Activated B cell treated with CpG ODN at 0.5 μM for 24 hours (primary cell): ENCODE measurements at places on chromosomes 5 and 9. TPM values are rescaled to one million over a fixed set of nuclear protein-coding genes. Genes with fewer than 3 reads are reported as not detected.

The LCN1 gene
- not detected in 2 replicates for total RNA-seq

- no peak overlapping the region for H3K27ac ChIP-seq
- no peaks in the 10 kb centered on the region for H3K4me1 ChIP-seq
- H3K4me3 ChIP-seq, result no peak overlapping the region
- peaks cover 87% of the 10 kb centered on the region for H3K36me3 ChIP-seq
Measured at GRCh38 chr5:170006021-170006420, 25.7 kb upstream of the INSYN2B start.

The ENHO gene
- not detected in 2 replicates for total RNA-seq

DNA sequence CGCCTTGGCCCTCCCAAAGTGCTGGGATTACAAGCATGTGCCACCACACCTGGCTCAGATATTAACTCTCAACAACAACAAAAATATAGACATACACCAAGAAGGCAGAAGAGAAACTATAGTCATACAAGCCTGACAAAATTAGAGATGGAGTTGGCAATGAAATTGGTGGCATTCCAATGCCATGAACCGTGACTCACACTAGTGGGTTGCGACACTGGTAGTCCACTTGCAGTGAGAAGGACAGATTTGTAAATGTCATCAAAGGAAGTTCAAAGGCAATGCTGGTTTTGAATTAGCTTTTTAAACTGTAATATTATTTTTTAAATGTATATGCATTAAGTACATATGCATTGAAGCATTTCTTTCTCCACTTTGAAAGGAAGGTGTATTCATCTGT, 8.5 kb upstream of the DNAJC25 start:
- H3K4me1 ChIP-seq, result no peaks in the 10 kb centered on the region
- no peak overlapping the region for H3K27ac ChIP-seq

GRCh38 chr5:160479926-160480325, 58.3 kb downstream of the PTTG1 start:
- H3K36me3 ChIP-seq, result peaks cover 70% of the 10 kb centered on the region
- H3K27ac ChIP-seq, result no peak overlapping the region
- H3K4me3 ChIP-seq, result no peak overlapping the region
- no peaks in the 10 kb centered on the region for H3K27me3 ChIP-seq

The GADD45G gene
- total RNA-seq, result 7.5 and 7.6 TPM in 2 replicates

The ANKRD31 gene
- total RNA-seq, result 0.13 and 0.15 TPM in 2 replicates

The SPINK1 gene
- total RNA-seq, result not detected in 2 replicates

GRCh38 chr5:155987265-155987810, 339.6 kb upstream of the SGCD start:
- no peaks in the 10 kb centered on the region for H3K4me1 ChIP-seq
- no peak for DNase-seq
- H3K36me3 ChIP-seq, result no peaks in the 10 kb centered on the region
- no peak overlapping the region for H3K27ac ChIP-seq
- no peak overlapping the region for H3K4me3 ChIP-seq
- no peaks in the 10 kb centered on the region for H3K27me3 ChIP-seq

DNA sequence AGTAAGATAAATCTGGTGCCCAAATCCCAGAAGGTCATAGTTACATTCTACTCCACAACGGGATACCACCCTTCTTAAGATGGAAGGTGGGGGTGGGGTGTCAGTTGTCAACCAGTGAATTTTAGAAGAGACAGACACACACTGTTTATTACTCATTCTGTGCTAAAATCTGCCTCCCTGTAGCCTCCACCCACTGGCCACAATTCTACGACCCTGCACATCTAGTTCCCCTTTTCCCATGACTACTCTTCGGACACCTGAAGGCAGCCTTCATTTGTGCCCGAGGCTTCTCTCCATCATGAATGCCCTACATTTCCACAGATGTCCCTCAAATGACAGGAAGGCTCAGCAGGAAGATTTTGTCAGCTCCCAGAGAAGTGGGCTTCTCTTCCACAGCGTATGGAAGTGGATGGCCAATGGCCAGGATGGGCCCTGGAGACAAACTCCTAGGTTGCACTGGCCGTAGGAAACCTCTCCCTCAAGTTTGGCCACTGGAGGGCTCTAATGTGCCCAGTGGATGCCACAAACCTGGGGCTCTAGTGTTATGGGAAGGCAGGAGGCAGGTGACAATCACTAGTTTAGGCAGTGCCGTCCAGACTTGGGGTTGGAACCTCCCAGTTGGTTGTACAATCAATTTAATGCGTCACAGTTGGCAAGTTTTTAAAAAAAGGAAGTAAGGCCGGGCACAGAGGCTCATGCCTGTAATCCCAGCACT, 46.6 kb downstream of the PTPN3 start:
- H3K4me3 ChIP-seq, result no peak overlapping the region
- H3K27me3 ChIP-seq, result peaks cover 35% of the 10 kb centered on the region
- H3K36me3 ChIP-seq, result no peaks in the 10 kb centered on the region
- no peaks in the 10 kb centered on the region for H3K4me1 ChIP-seq
